ENCODE measurements at places on chromosomes 11 and 22.

DNA sequence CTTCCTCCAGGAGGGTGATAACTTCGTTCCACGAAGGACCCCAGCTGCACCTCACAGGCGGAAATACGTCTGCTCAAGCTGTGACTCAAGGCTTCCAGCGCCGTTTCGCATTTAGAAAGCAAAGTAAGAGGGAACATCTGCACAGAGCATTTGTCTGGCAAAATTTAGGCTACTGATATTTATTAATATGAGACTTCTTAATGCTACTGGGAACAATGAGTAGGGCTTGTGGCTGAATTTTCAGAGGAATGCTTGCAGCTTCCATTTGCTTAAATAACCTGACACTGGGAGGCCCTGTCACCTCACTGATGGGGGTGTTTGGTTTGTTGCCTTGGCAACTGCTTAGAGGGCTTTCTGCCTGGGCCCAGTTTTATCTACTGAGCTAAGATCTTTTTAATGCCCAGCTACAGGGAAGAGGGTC is 14.7 kb upstream of the ST14 start:
- DNase-seq: no peak

DNA sequence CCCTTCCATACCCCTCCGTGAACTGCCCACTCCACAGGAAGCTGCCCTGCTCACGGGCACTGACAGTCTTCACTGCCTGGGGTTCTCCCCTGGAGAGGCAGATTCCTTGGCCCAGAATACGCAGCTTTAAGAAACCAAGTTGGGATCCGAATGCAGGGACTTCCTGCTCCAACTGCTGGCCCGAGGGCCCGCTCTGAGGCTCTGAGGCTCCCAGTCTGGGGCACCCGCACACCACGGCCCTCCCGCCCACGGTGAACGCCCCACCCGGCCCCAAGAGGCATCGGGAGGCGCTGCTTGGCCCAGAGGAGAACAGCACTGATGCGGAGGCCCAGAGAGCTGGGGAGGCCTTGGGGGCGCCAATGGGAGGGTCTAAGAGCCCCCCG is 42.3 kb downstream of the IGF2 start:
- DNase-seq: no peak

- DNase-seq: no peak
These were observed 56.9 kb downstream of the MICAL2 start for GRCh38 chr11:12167061-12168000.

DNA sequence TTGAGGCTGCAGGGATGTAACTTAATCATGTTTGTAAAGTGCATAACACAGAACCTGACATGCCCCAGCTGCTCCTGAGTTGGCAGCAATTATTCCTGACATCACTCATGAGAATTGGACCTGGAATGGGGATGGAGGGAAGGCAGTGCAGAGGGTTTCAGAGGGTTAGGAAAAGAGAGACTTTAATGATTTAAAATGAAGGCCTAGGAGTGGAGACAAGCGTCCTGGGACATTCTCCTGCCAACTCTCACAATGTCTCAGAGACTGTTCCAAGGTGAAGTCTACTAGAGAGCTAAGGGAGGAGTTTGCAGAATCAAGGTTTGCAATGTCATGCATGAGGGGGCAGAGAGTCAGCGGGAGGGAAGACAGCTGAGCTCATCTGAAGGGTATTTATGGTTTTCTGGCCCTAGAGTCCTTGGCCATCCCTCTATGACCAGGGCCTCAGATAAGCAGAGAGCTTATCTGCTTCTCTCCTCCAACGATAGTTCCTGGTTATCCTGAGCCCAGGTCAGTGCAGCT is 36.9 kb downstream of the GGTLC2 start:
- no peak for DNase-seq

GRCh38 chr11:83558281-83558680 is 272.1 kb upstream of the CCDC90B start:
- DNase-seq: no peak

DNA sequence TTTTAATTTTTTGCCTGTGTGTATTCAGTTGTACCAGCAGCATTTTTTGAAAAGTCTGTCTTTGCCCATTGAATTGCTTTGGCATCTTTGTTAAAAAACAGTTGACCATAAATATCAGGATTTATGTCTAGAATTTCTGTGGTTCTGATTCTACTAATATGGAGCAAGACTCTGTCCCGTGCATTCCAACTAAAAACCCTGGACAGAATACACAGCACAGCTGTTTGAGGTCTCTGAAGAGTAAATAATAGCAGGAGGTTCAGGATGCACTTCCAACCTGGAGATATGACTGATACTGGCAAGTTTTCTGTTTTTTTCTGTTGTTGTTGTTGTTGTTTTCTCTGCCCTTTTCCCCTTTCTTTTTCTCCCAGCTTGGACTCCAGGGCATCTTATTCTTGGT is 141.9 kb downstream of the TMEM135 start:
- no peak for DNase-seq

DNA sequence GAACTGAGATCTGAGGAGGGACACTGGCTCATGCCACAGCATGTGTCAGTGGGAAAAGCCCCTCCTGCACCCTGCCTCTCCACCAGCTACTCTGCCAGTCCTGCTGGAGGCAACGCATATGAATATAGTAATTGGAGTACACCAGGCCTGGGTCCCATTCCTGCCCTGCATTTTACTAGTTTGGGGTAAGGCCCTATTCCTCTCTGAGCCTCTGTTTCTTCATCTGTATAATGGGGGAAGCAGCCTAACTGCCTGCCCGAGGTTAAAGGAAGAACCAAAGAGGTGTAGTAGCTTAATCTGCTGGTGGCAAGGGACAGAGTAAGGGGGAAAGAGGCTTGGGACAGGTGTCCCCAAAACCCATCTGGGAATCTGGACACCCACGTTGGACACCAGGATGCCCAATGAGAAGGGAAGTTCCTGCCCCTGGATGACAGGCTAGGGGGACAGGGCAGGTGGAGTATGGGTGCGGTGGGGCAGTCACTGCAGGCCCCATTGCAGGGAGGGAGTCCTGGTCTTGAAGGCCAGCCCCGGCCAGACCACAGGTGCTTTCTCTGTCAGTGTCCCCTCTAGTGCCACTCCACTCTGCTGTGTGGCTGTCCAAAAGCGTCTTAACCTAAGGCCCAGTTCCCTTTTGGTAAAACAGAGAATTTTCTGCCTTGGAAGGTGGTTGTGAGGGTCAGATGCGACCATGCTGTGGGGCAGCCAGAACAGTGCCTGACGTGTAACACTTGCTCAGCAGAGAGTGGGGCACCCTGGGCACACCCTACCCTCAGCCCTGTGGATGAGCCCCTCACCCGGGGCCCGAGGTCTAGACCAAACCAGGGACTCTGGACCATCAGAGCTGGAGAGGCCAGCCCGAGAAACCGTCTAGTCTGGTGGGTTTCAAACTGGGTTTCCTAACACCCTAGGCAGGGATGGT is 11.5 kb downstream of the TSKU start:
- no peak for DNase-seq

GRCh38 chr11:79412761-79413160 is 28.1 kb downstream of the TENM4 start:
- DNase-seq: no peak

- no peak for DNase-seq
These were observed 9.1 kb downstream of the HPS5 start for GRCh38 chr11:18312663-18313420.

All from mucosa of gallbladder (tissue), 1 donor.